Anterior cingulate cortex (tissue), 58 donors: ENCODE measurements at places on chromosomes 16 and 17.

- DNase-seq: no peak
Observed at GRCh38 chr17:50620237-50620636, 14.4 kb upstream of the ABCC3 start.

DNA sequence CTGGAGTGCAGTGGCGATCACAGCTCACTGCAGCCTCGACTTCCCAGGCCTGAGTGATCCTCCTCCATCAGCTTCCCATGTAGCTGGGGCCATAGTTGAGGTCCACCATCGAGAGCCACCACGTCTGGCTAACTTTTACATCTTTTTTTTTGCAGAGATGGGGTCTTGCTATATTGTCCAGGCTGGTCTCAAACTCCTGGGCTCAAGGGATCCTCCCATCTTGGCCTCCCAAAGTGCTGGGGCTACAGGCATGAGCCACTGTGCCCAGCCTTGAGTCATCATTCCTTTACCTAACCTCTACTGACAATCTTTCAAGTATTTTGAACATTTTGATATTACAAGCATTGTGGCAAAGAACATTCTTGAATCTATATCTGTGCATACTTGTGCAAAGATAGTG is 9.4 kb upstream of the CCDC92B start:
- no peak for DNase-seq

DNA sequence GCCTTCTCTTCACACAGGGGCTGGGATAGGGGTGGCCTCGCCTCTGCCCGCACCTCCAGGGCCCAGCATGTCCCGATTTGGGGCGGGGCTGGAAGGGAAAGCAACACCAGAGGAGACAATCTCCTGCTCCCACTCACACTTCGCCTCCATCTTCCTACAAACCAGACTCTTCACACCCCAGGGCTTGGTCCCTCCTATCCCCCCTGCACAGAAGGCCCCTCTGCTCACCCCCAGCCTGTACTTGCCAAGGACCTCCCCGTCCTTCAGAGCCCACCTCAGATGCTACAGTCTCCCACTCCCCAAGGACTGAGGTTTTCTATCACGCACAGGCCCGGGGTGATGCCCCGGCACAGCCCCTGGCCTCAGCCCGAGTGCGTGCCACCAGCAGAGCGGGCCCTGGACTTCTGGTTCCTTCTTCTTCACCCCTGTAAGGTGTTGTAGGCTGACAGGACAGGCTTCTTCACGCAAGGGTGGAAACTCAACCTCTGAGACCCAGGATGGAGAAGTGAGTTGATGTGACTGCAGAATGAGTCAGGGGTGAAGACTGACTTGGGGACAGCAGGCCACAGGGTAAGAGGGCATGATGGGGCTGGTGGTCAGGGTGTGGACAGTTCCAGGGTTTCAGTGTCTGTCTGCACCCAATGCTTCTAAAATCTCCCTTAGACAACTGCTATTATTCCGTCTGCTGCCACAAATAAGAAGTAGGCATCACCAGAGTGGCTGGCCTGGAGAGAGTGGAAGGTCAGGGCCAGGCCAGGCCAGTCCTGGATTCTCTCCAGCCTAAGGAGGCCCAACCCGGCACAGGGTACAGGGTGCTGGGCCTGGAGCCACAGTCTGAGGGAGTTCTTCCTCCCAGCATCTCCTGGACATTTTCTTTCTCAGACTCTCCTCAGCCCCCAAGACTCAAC is 2.5 kb downstream of the ITGAE start:
- DNase-seq: no peak

GRCh38 chr17:28379814-28380801 is 8.6 kb downstream of the SARM1 start:
- no peak for DNase-seq

GRCh38 chr16:66131156-66131807 is 235.2 kb upstream of the CDH5 start:
- DNase-seq: no peak

- DNase-seq: no peak
Observed at GRCh38 chr17:49508061-49508865, 13.2 kb downstream of the NGFR start.

GRCh38 chr17:65015855-65016254 is 40.7 kb downstream of the GNA13 start:
- DNase-seq: no peak

DNA sequence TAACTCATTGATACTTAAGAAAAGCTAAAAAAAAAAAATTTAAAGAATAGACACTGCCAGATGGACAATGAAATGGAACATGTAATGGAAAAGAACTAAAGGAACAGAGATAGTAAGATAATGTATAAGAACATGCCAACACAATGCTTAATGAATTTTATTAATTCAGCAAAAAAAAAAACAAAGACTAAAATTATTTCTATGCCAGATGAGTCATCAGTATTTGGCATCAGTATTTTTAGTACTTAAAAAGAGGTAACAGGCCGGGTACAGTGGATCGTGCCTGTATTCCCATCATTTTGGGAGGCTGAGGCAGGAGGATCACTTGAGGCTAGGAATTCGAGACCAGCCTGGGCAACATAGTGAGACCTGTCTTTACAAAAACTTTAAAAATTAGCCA is 168.5 kb downstream of the CYB561 start:
- DNase-seq: no peak

DNA sequence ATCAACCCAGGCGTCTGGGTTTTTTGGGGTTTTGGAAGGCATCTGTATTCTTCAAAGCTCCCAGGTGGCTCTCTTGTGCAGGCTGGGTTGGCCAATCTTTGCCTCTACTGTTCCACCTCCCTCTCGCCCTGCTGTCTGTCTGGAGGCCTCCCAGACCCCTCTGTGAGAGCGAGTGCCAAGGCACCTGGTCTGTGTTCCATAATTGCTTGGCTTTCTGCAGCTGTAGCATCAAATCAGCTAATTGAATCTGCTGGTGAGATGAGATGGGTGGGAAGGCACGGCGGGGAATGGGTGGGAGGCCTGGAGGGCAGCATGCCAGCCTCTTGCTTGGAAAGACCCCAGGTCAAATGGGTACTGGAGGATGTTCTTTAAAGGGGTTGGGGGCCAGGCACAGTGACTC is 52.5 kb upstream of the CLEC19A start:
- no peak for DNase-seq

- DNase-seq: no peak
Observed at GRCh38 chr16:1584926-1585484, 26.9 kb downstream of the IFT140 start.

GRCh38 chr16:19071811-19072777 is 4.7 kb downstream of the COQ7 start:
- DNase-seq: peak; percentile 7

DNA sequence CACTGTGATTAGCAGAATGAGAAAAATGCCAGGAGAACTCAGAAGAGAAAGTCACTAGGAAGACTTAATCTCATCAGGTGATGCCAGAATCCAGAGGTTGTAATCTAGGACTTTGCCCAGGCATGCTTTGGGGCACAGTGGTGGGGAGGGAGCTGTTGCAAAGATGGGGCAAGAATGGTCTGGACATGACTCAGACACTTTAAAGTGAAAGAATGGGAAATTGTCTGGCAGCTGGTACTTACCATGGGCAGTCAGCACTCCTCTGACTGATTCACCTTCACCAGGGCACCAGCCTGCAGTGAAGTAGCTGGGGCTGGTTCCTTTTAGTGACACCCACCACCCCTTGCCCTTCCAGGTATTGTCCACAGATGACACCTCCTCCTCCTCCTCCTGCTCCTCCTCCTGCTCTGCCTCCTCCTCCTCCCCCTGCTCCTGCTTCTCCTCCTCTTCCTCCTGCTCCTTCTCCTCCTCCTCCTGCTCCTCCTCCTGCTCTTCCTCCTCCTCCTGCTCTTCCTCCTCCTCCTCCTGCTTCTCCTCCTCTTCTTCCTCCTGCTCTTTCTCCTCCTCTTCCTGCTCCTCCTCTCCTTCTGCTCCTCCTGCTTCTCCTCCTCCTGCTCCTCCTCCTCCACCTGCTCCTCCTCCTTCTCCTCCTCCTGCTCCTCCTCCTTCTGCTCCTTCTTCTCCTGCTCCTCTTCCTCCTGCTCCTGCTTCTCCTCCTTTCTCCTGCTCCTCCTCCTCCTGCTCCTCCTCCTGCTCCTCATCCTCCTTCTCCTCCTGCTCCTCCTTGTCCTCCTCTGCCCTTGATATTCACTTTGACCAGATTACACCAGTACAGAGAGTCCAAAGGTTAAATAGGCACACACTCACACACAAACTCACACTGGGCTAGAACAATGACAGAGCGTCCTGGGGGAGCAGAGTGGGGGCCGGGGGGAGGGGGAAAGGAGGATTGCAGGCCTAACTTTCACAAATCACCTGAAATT is at the start of gene CHD9NB:
Gene CHD9NB, minus strand, starts transcription at position 379 of the 983 bp plus-strand sequence. CDS start 8,739 bp downstream, outside the sequence.
- DNase-seq: no peak

- no peak for DNase-seq
Observed at GRCh38 chr17:76539631-76540271, at the start of gene PRCD. Gene PRCD, plus strand, starts transcription at chr17:76540044. Its CDS starts 98 bp downstream, at chr17:76540142.

DNA sequence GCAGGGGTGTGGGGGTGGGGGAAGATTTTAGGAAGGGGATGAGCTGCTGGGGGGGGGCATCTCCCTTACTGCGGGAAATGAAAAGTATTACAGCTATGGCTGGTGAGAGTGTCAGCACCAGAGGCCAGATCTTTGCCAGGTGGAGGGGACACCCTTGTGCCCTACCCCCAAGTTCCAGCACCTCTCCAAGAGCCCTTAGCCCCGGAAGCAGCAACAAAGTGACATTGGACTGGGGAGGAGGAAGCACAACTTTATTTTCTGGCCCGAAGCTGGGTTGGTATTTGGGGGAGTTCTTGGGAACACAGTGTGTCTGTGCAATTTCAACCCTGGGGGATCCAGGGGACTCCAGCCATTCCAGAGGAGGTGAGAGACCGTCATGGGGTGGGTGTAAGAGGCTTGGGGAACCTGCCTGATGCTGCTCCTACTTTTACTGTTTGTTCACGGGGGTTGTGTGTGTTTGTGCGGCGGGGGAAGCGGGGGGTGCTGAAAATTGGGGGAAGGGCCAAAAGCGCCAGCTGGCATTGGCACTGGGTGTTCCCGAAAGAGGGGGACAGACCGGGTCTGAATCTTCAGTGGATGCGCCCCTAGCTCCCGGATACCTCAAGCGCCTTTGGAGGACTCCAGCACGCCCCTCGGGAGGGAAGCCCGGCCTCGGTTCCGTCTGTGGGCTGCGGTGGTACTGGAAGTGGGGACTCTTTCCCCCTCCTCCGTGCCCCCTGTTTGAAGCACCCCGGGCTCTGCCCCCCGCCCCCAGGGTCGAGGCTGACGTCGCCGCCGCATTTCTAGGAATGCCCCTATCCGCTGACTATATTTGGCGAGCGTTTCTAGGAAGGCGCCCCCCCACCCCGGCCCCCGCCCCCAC is 230.3 kb downstream of the MRTFB start:
- DNase-seq: no peak

DNA sequence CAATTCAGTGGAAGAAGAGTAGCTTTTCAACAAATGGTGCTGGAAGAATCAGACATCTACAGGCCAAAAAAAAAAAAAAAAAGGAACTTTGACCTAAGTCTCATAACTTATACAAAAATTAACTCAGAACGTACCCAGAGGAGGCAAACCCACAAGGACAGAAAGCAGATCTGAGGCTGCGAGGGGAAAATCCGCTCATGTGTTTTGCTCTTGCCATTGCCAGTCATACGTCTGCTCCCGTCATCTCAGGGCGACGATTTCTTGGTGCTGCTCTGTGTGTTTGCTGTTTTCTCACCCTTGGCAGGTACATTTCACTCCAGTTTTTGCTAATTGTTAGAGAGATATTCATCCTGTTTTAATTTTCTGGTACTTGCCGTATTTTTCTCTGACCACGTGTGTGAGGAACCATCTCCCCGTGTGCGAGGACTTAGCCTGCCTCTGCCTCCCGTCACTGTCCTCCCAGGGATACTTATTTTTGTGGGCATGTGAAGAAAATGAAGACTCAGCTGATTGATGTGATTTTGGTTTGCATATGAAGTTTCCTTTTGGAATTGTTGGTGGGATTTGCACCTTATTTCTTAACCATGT is 33.4 kb upstream of the ACSF3 start:
- no peak for DNase-seq

GRCh38 chr16:87954361-87954760 is 3.1 kb downstream of the BANP start:
- no peak for DNase-seq

GRCh38 chr17:7852919-7853690 is 1.8 kb upstream of the TMEM88 start:
- no peak for DNase-seq

- DNase-seq: no peak
Observed at GRCh38 chr16:82195917-82196494, 26.0 kb upstream of the MPHOSPH6 start.

- DNase-seq: no peak
Observed at GRCh38 chr16:30937692-30938091, 11.2 kb upstream of the ORAI3 start.
